RPMI7951 (cell line): ENCODE measurements at places on chromosomes 2 and 18.

- DNase-seq = no peak
Measured at GRCh38 chr2:71849111-71849510, 298.6 kb downstream of the CYP26B1 start.

- DNase-seq = no peak
Measured at GRCh38 chr2:238997684-238998083, 149.8 kb downstream of the TWIST2 start.

DNA sequence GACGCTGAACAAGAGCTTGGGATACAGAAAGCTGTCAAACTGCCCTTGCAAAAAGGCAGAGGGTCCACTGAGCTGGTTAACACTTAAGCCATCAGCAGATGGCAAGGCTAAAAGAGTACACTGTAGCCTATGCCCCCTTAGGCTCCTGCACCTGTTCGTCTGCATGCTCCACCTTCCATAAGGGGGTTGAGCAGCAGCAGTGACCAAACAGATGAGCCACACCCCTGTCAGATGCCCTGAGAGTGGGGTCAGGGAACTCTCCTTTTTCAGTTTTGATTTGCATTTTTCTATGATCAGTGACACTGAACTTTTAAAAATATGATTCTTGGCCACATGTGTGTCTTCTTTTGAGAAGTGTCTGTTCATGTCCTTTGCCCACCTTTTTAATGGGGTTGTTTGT is 402.5 kb upstream of the FAM98A start:
- DNase-seq = no peak

- no peak for DNase-seq
Measured at GRCh38 chr2:236882930-236883329, 202.8 kb upstream of the COPS8 start.

GRCh38 chr2:112092286-112093041 is 37.4 kb downstream of the TMEM87B start:
- peak; percentile 65 for DNase-seq

GRCh38 chr18:11937874-11938478 is 29.9 kb upstream of the MPPE1 start:
- DNase-seq = peak; percentile 48
